ENCODE measurements at places on chromosomes 6 and 20.

DNA sequence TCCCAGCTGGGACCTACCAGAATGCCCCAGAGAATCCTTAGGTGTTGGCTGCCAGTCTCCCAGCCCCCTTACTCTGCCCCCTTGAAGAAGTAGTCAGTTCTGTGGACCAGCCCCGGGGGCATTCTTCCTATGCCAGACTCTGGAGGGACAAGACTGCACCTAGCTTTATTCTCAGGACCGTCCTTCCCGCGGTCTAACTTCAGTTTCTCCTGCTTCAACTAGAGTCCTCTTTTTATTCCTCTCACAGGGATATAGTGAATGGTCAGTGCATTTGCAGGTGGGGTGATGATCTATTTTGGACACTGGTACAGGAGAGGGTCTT, 35.9 kb upstream of the MDFI start:
- no peak for DNase-seq

DNA sequence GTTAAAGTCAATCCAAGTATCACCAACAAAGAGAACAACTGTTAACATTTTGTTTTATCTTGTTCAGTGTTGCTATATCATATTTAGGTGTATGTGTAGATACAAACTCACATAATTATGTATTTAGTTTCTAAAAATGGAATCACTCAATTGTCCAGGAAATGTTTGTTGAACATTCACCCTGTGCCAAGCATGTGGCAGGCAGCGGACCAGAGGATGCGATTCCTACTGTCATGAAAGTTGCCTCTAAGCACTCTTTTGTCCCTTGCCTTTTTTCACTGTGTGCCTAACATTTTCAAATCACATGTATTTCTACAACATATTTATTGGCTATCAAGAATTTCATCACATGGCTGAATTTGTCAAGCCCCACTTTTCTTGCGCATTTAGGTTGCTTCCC, 16.9 kb upstream of the TGM2 start:
- no peak for DNase-seq

DNA sequence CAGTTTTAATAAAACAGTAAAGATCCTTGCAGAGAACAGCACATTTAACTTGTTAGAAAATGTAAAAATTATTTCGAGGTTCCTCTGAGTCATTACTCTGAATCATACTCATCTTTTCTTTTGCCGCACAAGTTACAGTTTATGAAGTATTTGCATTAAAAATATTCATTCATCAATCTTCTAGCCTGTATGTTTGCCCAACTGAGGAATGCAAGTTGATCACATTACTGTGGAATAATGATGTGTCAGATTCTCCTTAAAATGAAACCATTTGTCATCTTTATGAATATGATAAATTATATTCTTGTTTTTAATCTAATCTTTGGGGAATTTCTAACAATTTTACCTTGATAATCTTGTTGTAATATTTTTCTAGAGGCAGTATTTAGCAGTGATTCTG, 340.4 kb upstream of the OPRM1 start:
- DNase-seq = peak; percentile 19

- peak; percentile 61 for DNase-seq
These were observed 671.8 kb upstream of the GJE1 start for GRCh38 chr6:141460743-141461484.

GRCh38 chr20:59633656-59634251, 29.4 kb downstream of the PHACTR3 start:
- DNase-seq = no peak

All from PC-3 (cell line).